ENCODE measurements at places on chromosomes 5 and 9.
A peak's percentile ranks its signal among the peaks of the same experiment; 100 is the strongest.

DNA sequence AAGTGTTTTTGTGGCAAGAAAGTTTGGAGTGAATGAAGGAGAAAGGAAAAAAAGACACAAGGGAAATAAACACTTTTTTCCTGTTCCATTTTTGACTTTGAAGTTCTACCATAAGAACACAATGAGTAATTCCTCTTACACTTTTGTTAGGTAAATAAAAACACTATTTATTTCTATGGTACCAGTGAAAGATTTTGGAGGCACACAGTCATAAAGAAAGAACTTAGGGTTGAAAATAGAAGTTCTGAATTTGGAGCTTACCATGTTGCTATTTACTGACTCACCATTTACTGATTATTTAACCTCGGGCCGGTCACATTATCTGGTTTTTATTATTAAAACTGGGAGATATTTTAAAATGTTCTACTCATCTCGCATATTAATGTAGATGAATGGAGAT, 367.8 kb downstream of the TLE1 start:
- no peak for DNase-seq

DNA sequence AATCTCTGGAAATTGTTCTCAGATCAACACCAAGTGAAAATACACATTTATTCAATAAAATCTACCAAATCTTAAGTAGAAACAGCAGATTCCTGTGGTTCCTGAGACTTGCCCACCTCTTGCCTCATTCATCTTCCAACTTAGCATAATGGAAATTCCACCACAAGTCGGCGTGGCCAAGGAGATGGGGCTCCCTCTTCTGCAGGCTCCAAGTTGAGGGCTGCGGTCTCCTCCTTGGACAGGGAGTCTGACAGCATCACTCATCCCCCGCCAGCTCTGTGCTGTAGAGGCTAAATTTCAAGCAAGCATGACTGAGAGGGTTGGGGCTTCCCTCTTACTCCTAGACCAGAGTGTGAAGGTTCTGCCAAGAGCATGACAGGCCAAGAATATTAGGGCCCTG, 273.7 kb downstream of the DIRAS2 start:
- no peak for DNase-seq

- no peak for DNase-seq
Measured at GRCh38 chr5:58933891-58934628, 351.2 kb downstream of the RAB3C start.

DNA sequence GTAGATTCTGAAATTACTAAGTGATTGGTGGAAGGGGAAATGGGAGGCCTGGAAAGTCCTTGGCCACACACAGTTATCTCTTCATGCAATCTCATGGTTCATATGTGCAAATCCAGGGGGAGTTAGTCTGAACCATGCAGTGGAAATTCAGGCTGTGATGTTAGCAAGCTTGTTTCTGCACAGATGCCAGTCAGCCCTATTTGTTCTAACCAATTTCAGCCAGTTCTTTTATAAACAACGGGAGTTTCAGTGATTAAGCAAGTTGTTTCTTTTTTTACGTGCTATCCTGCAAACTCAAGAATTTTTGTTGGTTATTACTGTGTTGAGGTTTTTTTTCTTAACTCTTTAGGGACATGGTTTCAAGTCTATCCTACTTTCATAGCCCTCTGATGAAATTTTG, 298.0 kb downstream of the FER start:
- no peak for DNase-seq

DNA sequence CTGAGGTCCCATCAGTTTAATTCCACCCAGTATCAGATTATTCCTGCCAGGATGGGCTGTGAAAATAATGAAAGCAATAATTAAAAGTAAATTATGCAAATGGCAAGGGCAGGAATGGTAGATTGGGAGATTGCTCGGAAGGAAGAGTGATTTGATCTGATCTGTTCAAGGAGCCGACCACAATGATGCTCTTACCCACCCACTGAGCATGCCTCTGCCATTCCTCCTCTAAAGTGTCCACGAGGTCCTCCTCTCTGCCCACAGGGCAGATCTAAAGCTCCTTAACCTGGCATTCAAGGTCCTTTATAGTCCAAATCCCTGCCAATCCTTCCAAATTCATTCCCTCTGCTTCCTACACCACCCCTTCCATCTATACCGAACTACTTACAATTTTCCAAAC, 147.8 kb downstream of the TTLL11 start:
- DNase-seq = no peak

- no peak for DNase-seq
Measured at GRCh38 chr9:89525446-89526374, 27.8 kb upstream of the SEMA4D start.

- no peak for DNase-seq
Measured at GRCh38 chr9:105114964-105115728, 129.3 kb upstream of the SLC44A1 start.

DNA sequence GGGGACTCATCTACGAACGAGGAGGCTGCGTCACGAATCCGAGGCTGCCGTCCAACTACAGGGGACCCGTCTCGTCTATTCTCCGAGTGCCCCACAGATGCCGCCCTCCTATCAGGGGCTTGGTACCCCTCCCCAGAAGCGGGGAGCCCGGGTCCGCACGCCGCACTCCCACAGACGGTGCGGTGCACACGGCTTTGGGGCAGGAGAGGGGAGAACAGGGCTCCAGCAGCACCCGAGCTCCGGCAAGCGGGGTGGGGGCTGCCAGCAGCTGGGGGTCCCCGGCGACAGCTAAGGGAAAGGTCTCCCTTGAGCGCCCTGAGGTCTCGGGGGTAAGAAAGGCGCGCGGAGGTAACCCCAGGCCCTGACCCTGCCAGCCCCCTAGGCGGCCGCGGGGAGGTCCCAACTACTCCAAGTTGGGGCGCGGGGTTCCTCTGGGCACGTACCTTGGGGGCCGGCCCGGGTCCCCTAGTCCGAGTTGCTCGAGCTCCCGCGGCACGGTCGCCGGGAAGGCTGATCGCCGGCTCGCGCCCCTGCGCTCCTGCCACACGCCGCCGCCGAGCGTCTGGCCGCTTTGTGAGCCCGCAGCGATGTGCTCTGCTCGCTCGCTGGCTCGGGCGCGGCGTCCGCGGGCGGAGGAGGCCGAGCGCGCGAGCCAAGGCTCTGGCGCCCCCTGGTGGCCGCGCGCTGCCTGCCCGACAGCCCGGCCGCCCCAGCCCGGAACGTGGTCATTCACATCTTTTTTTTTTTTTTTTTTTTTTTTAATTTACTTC, at the start of gene SPOCK1:
Gene SPOCK1, minus strand, starts transcription at position 591 of the 770 bp plus-strand sequence.
- DNase-seq = peak; percentile 31

- DNase-seq = no peak
Measured at GRCh38 chr5:58048954-58049353, 410.9 kb downstream of the PLK2 start.

DNA sequence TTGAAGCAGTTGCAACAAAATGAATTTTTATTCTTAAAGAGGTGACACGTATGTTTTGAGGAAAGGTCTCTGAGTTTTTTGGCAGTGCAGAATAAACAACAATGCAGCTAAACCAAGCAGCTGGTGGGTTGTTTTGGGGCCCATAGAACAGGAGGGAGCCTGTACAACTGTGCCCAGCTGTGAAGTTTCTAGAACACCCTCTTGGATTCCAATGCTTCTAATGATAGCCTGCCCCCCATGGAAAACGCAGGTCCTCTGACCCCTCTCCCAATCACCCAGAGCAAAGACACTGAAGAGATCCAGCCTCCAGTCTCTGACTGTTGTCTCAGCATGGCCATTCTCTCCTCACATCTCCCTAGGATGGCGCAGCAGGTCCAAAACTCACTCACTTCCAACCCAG, 150.9 kb downstream of the MARCHF11 start:
- DNase-seq = no peak

GRCh38 chr5:3598207-3598606, 2.6 kb downstream of the IRX1 start:
- no peak for DNase-seq

DNA sequence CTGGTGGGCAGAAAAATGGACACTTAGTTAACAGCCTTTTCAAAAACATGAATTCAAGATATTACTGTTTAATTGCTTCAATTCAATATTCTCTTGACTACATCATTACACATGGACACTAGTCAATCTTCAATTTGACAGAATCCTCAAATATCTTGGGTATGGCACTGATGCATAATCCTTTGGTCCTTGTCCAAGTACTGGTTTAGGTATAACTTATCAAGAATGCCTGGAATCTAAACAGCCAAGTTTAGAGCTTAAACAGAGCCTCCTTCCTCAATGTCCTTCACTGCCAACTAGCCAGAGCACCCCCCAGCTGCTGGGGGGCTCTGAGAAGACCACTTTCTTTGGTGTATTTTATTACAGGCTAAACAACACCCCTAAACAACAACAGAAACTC, 61.6 kb upstream of the ERCC6L2 start:
- no peak for DNase-seq

DNA sequence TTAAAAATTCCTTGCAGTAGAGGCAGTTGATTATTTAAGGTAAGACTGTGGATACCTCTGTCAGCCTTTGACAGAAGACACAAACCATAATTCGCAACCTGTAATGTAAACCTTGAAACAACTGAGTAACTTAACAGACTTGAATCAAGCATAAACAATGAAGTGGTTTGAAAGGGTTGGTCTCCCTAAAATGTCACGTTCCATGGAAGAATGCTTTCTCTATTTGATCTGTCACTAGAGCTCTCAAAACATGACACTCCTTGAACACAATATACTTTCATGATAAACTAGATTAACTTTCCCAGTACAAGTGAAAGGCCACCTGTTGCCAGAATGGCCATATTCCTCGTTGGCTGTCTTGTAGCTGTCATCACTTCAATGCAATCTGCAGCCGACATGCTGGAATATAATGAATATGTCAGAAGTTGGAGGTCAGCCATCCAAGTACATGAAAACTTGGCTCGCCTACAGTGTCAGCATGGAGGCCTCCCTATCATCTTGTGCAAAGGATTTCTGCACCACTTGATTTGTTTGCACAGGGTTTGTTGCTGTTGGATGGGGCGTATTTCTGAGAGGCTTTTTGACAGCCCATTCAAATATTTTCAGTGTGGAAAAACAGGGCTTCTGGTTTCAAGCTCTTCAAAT, 228.0 kb downstream of the TLE4 start:
- no peak for DNase-seq

DNA sequence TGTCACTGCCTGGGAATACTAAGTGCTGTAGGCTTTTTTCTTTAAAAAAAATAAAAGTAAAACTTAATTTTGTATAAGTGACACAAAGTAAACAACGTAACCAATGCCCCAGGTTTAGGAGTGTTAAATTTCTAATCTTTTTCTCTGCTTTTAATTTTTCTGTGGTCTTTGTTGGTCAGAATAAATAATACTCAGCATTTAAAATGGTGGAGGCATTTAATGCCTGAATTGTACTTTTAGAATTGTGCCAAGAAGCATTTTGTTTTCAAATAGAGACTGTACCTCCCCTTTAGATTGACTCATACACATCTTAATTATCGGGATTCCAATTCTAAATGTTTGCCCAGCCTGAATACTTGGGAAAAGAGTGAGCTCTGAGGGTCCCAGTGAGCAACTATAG, 1.6 kb downstream of the DMXL1 start:
- DNase-seq = no peak

- no peak for DNase-seq
Measured at GRCh38 chr5:120655828-120656435, 191.8 kb downstream of the PRR16 start.

GRCh38 chr5:127942246-127943060, 141.1 kb upstream of the SLC12A2 start:
- DNase-seq = no peak

GRCh38 chr5:122463221-122463620, 151.2 kb downstream of the SNCAIP start:
- DNase-seq = no peak

DNA sequence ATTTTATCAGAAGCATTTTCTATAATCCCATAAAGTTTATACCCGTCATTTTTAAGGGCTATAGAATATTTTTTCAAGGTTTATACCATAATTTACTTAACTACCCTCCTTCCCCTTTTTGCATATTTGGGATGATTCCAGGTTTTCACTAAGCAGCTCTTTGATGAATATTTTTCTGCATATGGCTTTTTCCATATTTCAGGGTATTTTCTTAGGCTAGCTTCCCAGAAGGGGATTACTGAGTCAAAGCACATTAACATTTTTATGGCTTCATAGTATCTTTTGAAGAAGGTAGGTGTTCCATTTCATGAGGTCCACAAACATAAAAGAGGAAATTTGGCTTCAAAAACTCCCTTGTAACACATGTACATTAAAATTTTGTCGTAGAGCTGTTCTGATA, 14.6 kb upstream of the COL15A1 start:
- DNase-seq = no peak

- no peak for DNase-seq
Measured at GRCh38 chr9:4986296-4986695, 1.2 kb downstream of the JAK2 start.

DNA sequence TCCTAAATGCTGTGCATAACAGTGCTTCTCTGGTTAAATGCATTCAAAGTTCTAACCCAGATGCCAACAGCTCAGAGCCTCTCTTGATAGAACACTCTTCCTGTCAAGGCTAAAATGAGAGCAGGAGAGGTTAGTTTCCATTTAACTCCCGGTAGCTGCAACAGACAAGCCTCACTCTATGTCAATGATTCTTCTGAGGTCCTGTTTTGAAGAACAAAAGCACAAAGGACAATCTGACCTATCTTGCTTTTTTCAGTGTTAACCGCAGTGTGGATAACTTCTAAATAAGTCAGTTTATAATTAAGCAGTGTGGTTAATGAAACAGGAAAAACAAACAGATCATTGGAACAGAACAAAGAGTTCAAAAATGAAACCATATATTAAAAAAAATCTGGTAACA, 80.7 kb downstream of the ANKRD55 start:
- no peak for DNase-seq

- DNase-seq = no peak
Measured at GRCh38 chr9:136564379-136564988, 18.6 kb upstream of the NOTCH1 start.

- DNase-seq = no peak
Measured at GRCh38 chr5:147892696-147893296, 13.5 kb downstream of the C5orf46 start.

GRCh38 chr5:173434270-173434669, 106.1 kb upstream of the STC2 start:
- DNase-seq = no peak

GRCh38 chr9:109483744-109484429, 14.2 kb downstream of the PTPN3 start:
- DNase-seq = no peak

DNA sequence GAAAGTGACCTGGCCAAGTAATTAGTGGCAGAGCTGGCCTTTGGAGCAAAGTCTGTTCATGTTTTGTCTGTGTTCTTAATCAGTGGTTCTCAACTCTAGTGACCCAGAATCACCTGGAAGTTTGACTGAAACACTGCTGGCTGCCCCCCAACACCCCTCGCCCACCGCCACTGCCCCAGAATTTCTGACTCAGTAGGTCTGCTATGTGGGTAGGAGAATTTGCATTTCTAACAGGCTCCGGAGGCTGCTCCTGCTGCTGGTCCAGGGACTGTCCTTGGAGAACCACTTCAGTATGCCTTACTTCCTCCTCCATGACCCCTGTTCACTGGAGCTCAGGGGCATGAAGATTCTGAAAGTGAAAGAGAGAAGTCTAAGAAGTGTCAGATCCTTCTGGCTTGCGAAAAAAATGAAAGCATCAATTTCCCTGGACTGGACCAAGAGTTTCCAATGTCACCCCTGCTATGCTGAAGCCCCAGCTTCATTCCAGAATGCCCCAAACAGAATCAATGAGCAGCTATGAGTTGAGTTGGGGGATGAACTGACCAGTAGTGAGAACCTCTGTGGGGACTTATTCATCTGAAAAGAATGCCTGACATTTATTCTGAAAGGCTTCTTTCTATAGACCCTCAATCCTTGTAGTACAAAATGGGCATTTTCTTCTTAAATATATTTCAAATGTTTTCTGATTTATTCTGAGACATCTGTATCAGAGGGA, 20.8 kb upstream of the COL15A1 start:
- no peak for DNase-seq

- DNase-seq = no peak
Measured at GRCh38 chr9:133188006-133188842, 20.8 kb downstream of the OBP2B start.
